ENCODE measurements at places on chromosomes 12 and 14.

DNA sequence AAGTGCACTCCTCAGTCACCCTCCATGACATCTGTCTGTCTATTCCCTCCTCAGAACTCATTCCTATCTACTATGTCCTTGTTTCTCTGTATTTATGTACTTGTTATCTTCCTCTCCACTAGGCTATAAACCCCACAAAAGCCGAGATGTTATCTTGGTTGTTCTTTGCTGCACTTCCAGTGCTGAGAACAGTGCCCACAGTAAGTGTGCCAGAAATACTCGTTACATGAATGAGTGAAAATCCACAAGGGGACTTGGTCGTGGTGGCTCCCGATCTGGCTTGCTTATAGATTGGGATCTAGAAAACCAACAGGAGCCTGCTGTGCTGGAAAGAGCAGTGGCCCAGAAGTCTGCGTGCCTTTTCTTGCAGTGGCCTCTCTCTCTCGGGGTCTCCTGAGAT lies 111.9 kb upstream of the PRMT8 start:
- DNase-seq: no peak

DNA sequence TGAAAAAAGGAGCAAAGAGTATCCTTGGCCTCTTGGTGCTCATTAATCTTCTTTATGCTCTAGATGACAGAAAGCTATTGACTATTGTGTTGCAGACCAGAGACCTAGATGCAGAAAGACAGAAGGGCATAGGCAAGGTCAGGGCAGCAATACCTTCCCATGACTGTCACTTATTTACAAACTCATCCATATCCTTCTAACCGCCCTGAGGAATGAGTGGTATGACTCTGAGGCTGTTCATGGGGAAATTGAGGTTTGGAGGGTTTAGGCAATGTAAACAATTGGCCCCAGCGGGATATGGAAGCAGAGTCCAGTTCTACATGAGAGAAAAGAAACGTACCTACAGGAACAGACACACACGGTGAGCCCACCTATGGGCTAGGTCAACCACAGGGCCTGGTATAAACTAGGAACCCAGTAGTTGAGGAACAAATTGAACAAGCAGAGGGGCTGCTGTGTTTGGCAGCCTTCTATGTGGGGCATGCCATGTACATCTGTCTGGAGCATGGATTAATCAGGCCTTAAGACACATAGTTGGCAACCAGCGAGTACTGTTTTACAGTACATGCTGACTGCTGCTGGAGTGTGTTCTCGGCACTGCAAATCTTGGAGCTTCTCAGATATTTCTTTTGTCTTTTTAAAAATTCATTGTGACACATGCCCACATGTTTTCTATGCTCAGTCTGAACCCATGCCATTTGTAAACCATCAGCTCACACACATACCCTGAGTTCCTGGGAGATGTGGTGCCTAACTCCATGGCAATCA lies 159.7 kb upstream of the NTF3 start:
- no peak for DNase-seq

GRCh38 chr12:91382081-91382543 lies 199.5 kb upstream of the DCN start:
- DNase-seq: no peak

DNA sequence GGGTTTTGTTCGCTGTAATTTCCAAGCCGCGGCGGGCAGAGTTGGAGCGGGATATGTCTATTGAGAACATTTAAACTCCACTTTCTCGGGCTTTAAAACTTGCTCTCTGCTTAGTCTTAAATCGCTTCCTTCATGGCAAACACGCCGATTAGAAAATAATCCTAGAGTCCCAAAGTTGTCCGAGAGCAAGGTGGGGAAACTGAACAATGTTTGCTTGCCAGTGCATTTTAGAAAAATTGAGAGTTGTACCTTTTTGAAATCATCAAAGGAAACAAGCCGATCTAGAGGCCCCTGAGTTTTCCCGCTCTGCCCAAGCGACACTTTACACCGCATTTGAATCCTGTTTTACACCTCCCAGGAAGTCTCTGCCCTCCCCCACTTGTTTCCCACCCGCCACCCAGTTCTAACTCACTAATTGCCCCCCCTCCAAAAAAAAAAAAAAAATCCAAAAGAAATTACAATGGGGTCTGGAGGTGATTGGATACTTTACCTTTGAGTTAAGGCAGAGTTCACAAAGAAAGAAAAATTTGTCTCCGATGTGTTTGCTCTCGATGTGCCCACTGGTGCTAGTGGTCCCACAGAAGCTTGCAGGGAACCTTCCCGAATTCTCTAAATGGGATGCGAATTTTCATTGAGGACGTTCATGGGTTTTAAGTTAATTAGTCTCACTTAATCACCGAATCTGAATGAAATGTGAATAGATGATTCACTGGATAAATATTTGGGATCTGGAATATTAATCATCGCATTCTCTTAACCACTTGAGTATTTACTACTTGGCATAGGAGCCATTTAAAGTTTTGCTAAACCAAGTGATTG lies 2.3 kb downstream of the HMGA2 start:
- peak; percentile 41 for DNase-seq

DNA sequence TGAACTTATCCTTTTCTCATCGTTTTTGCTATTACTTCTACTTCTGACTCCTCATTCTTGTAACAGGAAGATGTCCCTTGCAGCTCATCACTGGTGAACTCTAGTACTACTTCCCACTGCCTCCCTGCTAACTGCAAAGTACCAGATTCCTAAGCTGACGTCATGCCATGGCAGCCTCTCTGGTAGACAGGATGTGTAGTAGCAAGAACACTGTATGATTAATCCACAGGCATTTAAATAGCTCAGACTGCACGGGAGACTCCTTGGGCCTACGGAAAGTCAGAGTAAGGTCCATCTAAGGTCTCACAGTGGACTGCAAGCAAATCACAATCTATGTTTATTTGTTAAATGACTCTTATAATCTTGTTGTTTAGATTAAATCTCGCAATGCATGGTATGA lies 43.5 kb downstream of the DNAI7 start:
- peak; percentile 83 for DNase-seq

DNA sequence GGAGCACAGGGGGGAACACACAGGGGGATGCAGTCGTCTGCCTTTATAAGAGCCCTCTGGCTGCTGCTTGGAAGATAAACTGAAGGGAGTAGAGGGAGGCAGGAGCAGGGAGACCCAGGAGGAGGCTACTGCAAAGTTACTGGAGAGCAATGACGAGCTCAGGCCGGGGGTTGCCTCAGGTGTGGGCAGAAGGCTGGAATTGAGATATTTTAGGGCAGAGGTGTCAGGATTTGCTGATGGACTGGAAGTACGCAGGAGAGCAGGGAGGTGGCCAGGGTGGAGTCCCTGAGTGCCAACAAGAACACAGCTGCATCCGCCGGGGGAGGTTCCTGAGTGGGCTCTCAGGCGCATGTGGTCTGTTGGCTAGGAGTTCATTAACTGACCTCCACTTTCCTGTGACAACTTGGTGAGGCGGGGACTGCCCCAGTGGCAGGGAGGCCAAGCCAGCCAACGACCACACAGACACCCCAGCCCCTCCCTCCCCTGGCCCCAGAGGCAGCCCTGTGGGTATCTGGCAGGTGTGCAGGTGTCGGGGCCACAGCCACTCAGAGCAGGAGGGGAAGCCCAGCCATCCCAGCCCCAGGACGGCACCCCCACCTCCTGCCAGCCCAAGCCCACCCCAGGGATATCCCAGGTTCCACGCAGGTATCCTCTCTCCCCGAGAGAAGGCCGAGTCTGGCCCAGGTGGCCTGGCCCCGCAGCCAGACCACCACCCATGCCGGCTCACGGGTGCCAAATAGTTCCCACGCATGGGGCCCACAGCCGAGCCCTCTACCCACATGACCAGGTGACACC lies 85.4 kb downstream of the NCOR2 start:
- DNase-seq: no peak

DNA sequence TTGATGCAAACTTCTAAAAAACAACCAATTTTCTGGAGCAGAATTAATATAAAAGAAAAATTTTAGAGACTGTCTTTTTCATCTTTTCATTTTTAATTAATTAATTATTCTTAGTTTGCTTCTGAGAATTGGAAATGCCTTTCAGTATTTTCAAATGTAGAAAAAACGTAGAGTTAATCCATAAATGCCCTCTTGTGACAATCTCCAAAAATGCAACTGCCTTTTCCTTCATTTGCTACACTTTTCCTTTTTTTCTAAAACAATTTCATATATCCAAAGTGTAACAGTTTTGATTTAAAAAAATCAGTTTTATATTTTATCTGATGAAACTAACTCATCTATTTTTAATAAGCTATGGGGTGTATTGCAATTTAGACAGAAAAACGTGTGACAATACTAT lies 409.3 kb downstream of the PRKD1 start:
- DNase-seq: no peak

- no peak for DNase-seq
These were observed 136.7 kb downstream of the PDE3A start for GRCh38 chr12:20505056-20505455.

Measured in BJ (cell line).